Left ventricle myocardium superior (tissue), 1 donor: ENCODE measurements at places on chromosomes 3 and 15. TPM values are rescaled to one million over a fixed set of nuclear protein-coding genes. Genes with fewer than 3 reads are reported as not detected.
A peak's percentile ranks its signal among the peaks of the same experiment; 100 is the strongest.

- no peak for DNase-seq
Observed at GRCh38 chr3:197478746-197479668, 76.8 kb downstream of the BDH1 start.

DNA sequence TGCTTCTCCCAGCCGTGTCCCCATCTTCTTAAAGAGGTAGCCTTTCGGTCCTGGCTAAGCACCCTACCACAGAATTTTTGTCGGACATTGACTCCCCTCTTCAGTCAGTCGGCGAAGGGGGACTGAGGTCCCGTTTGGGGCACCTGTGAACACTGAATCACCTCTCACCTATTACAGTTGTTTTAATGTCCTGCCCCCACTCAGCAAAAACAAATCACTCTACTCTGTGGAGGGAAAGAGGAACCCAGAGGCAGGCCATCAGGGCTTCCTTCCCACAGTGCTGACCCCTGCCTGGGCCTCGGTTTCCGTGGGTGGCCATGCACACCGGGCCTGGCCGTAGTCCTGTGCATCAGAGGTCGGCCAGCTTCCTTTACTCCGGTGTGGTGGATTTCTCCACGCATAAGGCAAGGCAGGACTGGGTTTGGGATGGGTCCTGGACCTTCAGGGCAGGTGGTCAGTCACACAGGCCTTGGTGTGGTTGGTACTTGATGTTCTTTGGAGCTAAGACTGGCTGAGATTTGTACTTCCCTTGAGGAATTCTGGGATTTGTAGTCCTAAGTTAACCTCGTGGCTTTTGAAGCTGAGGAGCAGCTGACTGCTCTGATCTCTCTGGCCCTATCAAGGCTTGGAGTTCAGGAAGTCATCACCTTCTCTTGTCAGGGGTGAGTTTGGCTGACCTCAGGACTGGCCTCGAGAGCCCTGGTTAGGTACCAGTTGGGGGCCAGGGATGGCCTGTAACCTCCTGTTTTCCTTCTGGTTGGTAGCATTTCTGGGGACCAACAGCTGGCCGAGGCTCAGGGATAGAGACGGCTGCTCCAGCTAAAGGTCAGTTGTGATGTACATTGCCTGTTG, 627 bp upstream of the FAM131A start:
- peak; percentile 52 for DNase-seq

GRCh38 chr3:126498461-126498860, 19.1 kb downstream of the UROC1 start:
- no peak for DNase-seq

DNA sequence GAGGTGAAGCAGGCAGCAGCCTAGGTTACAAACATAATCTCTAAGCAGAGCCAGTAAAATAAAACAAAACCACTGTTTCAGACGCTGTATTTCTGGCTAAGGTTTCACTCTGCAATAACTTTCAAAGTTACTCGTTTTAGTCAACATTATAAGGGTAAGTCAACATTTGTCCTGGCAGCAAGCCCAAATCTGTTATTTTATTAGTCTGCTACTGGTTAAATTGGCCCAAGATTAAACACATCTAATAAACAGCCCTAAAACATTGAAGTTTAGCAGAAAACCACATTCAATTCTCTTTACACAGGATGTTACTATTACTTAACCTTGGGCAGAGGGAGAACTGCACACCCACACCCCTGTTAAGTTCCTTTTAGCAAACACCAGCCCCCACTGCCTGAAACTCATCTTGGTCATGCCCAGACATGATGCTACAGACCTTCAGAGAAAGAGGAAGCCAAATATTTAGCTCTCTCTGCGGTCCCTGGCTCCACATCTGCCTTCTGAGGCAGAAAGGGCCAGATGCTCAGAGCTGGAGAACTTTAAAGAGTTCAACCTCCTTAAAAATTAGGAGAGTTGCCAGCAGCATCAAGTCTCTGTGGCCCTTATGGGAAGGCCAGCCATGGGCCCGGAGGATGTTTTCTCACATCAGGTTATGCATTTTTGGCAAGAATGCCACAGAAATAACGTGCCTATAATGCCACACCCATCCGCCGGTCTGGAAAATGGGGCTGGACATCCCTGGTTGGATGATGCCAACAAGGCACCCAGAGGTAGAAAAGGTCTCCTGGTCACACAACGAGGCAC, 17.9 kb downstream of the ARHGEF3 start:
- no peak for DNase-seq

The ATOSA gene
- 27.5 TPM for total RNA-seq

The TMEM62 gene
- total RNA-seq = 11.6 TPM

- DNase-seq = no peak
Observed at GRCh38 chr3:178259703-178260102, 276.5 kb upstream of the KCNMB2 start.

DNA sequence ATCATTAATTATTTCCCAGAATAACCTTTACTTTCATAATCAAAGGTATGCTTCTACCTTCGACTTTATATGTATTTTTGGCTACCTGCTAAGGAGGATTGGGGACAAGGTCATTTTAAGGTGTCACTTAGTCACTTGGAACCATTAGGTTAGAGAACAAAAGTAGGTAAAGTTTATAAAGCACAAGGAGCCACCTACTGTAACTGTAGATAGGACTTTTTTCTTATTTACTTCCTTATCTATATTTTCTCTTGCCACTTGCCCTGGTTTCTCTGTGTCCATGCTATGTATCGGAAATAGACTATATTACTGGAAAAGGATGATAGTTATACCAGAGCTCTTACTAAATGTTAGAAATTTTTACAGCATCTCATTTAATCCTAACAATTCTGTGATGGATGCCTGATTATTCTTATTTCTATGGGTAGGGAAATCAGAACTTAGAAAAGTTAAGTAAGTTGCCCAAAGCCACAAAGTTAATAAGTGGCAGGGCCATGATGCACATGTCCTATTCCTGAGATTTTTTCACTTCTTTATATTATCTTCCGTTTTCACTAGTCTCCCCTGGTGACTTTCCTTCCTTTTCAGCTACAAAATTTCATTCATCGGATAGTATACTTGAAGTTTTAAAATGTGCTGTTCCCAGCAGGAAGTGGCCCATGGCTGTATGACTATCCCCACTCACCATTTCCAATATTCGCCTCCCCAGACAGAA, 132.5 kb downstream of the CMSS1 start:
- DNase-seq = no peak

- no peak for DNase-seq
Observed at GRCh38 chr15:35271371-35272043, 186.4 kb upstream of the NANOGP8 start.

- DNase-seq = no peak
Observed at GRCh38 chr3:43097400-43098080, 8.3 kb downstream of the POMGNT2 start.
